Lung (tissue), 17 donors: ENCODE measurements at places on chromosomes 12 and 14. TPM values are rescaled to one million over a fixed set of nuclear protein-coding genes. Genes with fewer than 3 reads are reported as not detected.

The SERPINA1 gene
- polyA plus RNA-seq, result 662 TPM

The TBC1D30 gene
- 9.3 TPM for polyA plus RNA-seq

The OR4L1 gene
- not detected for polyA plus RNA-seq

The KRT73 gene
- 0.07 TPM for polyA plus RNA-seq

The ERP27 gene
- polyA plus RNA-seq, result 7.2 TPM

The STAC3 gene
- 7.4 TPM for polyA plus RNA-seq

The NEUROD4 gene
- not detected for polyA plus RNA-seq

The ANKRD33 gene
- 0.24 TPM for polyA plus RNA-seq

The LHX5 gene
- polyA plus RNA-seq, result not detected

The ADSS1 gene
- polyA plus RNA-seq, result 6.1 TPM

The DNAJC22 gene
- 0.24 TPM for polyA plus RNA-seq

The A2M gene
- 467 TPM for polyA plus RNA-seq
